ENCODE measurements at places on chromosomes 7 and 10.

- no peak for DNase-seq
These were observed 125.2 kb downstream of the DOCK4 start for GRCh38 chr7:112080978-112081377.

GRCh38 chr7:115274-115911 lies 77.0 kb upstream of the FAM20C start:
- DNase-seq: no peak

DNA sequence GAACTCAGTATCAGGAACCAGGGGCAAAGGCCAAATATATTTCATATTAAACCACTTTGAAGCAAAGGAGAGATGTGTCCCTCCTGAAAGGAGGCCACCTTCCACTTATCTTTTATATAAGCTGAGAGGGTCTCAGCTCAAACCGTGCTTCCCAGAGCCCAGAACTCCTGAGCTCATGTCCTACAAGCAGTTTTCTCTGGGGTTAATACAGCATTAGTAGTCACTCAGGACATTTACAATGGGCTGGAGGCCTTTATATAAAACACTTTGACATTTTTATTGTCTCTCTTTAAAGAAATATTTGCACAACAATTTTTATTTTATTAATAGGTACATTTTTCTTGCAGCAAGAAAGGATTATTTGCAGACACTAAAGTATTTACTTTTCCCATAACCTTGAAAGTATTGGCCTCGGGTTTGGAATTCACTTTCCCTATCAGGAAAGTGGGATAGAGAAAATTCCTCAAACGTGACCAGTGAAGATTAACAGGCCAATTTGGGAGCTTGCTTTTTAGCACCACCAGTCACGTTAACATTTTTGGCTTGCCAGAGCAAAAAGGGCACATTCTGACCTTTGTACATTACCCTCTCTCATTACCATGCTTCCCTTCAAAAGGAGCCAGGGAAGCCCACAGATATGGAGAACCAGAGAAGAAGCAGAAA lies 464.9 kb upstream of the NRP1 start:
- DNase-seq: peak; percentile 13

DNA sequence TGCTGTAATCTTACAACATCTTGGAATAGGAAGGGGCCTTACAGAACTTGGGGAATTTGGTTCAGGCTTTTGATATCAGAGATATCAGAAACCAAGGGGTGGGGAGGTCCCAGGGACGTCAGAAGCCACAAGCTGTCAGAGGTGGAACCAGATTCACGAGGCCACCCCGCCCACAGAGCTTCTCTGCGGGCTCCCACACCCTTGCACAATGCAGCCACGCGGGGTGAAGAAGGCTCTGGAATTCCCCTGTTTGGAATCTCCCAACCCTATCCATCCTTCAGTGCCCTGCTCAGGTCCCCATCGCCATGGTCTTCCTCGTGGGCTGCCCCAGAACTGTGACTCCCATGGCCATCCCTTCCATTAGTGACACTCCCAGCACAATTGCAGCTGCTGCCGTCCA lies 247.1 kb upstream of the SHH start:
- no peak for DNase-seq

DNA sequence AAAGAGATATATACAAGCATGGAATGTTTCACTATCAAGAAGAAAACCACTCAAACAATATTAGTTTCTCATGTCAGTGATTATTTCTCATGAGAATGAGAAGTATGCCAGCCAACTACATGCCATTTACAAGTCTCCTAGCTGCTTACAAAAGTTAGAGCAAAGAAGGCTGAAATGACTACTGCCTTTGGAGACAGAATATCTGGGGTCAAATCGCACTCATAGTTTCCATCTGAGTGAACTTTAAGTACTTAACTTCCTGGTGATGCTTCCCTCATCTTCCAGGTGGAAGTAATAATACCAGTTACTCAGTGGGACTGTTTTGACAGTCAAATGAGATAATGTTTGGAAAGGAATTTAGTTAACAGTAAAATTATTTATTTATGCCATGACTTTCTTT lies 42.0 kb upstream of the RHOBTB1 start:
- DNase-seq: no peak

GRCh38 chr10:120612756-120613155 lies 155.7 kb downstream of the PLPP4 start:
- no peak for DNase-seq

DNA sequence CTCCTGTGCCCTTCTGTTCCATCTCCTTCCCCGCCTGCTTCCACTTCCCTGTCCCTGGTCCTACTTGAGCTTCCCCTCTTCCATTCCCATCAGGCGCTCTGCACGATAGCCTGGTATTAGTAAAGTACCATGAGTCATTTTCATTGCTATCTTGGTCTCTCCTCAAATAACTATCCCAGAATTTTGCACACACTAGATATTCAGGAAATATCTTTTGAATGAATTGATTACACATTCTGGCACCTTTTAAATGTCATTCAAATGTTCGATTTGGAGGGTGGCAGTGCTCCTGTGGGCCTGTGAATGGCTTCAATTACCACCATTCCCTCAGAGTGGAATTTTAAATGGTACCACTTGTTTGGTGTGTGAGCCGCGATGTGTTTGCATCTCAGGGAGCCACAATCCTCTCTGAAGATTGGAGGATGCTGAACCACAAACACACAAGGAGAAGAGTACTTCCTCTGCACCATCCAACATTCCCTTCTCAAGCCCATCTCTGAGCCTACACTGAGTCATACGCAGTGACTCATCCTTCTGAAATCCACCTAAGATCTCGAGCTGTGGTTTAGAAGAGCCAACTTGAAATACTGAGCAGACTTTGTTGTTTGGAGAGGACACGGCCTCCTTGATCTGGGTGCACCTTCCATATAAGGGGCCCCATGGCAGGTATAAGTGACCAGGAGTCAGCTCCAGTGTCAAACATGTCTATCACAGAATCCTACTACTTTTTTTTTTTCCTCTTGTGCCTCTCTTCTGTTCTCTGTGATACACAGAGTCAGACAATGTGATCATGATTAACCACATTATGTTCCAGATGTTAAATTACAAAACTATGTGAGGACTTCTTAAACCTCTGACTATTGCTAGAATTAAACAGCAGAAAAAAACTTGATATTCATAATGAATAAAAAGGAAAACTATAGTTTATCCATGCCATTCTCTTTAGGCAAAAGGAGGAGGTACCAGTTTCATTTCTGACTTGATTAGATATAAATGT lies 81.9 kb downstream of the BMPER start:
- DNase-seq: peak; percentile 65

DNA sequence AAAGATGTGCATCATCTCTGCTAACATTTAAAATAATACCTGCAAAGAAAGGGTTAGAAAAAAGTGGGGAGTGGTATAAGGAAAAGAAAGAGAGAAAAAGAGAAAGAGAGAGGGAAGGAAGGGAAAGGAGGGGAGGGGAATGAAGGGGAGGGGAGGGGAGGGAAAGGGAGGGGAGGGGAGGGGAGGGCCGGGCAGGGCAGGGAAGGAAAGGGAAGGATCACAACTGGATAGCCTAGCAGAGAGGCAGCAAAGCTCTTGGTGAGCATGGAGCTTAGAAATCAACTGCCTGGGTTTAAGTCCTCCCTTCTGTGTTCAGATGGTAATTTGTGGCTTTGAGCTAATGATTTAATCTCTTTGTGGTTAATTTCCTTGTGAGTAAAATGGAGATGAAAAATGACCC lies 5.4 kb upstream of the FAM237B start:
- DNase-seq: no peak

DNA sequence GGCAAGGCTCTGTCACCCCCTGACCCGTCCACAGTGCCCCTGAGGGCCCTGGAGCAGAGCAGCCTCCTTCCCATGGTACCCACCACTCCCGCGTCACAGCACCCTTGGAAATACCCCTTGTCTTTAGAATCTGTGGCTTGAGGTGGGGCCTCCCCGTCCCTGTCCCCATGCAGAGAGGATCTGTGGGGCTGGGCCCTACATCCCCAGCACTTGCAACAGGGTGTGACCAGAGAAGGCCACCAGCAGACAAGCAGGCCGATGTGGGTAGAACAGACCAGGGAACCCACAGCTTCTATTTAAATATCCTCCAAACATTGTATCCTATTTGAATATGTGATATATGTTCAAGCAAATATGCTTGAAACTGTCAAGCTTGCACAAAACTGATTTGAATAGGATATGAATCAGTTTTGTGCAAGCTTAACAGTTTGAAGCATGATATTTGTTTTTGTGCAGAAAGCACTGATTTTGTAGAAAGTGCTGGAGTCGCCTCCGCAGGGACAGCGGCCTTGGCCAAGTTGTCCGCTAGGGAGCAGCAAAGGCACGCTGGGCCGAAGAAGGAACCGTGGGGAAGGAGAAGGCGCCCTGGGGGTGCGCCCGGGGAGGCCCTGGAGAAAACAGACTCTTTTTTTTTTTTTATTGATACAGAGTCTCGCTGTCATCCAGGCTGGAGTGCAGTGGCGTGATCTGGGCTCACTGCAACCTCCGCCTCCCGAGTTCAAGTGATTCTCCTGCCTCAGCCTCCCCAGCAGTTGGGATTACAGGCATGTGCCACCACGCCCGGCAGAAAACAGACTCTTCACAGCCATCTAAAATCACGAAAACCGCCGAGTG lies 2.2 kb downstream of the CFAP46 start:
- DNase-seq: peak; percentile 76

DNA sequence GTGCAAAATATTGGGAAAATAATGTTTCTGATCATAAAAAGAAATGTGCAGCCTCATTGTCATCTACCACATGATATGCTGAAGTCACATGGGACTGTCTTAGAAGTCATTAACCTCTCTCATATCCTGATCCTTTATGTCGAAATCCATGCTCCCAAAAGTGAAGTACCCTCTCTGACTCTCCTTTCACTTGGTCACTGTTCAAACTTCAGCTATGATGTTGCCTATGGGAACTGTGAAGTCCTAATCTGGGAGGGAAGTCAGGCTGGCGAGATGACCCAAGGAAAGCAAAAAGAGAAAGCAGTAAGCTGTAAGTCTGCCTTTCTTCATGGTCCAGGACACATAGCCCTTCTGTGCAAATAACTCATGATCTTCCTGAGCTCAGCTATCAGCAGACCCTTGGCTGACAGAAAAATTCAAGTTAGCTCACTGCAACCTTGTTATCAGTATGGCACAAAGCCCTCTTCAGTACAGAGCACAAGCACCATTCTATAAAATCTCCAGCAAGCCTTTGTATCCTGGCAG lies 29.5 kb downstream of the WASL start:
- no peak for DNase-seq

DNA sequence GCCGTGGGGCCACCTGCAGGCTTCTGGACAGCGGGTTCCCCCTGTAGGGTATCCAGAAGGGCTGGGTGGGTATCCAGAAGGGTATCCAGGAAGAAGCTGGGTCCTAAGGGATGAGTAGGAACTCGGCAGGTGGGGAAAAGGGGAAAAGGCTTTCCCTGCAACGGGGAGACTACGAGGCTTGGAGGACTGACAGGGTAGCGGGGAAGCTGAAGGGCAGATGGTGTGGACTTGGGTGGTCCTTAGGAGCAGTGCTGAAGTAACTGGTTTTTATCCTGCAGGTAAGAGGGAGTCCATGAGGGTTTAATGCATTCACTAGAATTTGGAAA lies 525 bp downstream of the UBE2D4 start:
- DNase-seq: no peak

DNA sequence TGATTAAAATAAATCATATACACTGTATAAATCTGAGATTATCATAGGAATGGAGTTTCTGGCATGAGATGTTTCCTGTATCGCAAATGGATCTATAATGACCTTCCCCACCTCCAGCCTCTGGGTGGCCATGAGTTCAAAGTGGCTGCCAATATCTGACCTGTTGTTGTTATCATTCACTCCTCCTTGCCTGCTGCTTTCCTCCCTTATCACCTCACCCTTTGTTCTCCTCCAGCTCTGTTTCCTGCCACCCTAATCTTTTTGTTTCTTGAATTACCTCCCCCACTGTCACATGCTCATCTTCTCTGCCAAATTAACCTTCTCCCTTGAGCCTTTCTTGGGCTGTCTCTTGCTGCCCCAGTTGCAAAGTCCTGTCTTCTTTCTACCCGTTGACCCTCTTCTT lies 12.0 kb downstream of the SCD start:
- DNase-seq: peak; percentile 48

DNA sequence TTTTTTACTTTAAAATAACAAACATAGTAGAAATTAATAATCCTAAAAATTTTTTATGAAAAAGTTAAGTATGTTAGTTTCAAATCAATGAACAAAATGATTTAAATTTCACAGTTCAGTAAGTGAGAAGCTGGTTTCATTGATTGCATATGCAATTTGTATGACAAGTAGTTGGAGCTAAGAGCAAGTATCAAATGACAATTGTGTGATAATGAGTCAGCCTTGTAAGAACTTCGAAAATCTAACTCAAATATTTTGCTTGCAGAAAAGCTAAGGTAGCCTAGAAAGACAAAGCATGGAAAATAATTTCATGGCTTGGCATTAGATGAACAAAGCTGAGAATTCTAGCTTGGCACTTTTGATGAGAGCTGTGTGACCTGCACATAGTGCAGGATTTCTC lies 111.5 kb downstream of the HDAC9 start:
- DNase-seq: no peak

- no peak for DNase-seq
These were observed 53.7 kb downstream of the SLC16A12 start for GRCh38 chr10:89481662-89482061.

DNA sequence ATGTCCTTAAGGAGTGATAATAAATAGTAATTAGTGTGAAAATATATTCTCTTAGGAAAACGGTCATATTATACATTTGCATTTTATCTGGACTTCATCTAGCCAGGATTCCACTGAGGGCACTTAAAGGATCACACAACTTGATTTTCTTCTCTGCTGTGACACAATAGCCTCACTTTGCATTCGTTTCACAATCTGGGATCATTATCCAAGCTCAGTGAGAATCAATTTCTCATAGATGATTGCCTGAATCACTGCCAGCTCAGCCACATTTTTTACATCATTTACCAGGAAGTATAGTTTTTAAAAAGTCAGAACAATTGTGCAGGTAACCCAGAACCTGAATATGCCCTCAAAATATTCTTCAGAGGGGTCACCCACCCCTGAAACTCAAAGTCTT lies 68.9 kb downstream of the PTPRZ1 start:
- no peak for DNase-seq

DNA sequence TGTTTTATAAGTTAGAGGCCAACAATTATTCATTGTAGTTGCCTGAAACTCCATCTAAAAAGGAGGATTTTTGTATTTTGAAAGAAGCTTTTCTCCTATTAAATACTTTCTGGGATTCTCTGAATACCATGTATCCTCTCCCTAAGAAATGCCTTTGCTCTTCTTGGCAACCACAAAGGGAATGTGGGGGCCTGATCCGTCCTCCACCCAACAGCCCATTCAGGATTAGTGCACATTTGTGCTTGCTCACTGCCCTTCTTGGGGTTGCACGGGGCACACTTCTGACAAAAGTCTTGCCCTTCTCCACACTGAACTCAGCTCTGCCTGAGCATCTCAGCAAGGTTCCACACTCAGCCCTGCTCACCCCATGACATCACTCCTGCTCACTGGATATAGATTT lies 194.2 kb downstream of the SLC25A13 start:
- no peak for DNase-seq

GRCh38 chr10:131274883-131275282 lies 36.6 kb downstream of the TCERG1L start:
- DNase-seq: no peak

DNA sequence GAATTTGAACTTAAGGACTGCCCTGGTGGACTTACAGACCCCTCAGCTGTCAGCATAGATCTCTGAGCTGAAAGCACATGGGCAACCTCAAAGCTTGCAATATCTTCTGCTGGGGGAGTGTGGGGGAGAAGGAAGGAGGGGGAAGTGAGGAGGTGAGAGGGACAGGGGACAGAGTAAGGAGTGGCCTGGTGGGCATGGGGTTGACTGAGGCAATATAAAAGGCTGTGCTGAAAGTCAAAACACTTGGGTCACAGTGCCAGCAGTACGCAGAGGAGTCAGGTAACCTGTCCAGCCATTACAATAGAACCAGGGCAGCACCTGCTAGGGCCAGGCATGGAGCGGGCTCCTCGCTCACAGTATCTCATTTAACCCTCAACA lies 43.2 kb downstream of the PPP1R3C start:
- no peak for DNase-seq
